Nephron progenitor cell (in vitro differentiated cells): ENCODE measurements at places on chromosomes 16 and 17.
A peak's percentile ranks its signal among the peaks of the same experiment; 100 is the strongest.

- H3K27me3 ChIP-seq: no peaks in the 10 kb centered on the region
- H3K4me3 ChIP-seq: no peak overlapping the region
- peaks cover 29% of the 10 kb centered on the region for H3K36me3 ChIP-seq
- H3K4me1 ChIP-seq: peaks cover 5% of the 10 kb centered on the region
Measured at GRCh38 chr17:79082311-79083190, 7.9 kb downstream of the ENGASE start.

DNA sequence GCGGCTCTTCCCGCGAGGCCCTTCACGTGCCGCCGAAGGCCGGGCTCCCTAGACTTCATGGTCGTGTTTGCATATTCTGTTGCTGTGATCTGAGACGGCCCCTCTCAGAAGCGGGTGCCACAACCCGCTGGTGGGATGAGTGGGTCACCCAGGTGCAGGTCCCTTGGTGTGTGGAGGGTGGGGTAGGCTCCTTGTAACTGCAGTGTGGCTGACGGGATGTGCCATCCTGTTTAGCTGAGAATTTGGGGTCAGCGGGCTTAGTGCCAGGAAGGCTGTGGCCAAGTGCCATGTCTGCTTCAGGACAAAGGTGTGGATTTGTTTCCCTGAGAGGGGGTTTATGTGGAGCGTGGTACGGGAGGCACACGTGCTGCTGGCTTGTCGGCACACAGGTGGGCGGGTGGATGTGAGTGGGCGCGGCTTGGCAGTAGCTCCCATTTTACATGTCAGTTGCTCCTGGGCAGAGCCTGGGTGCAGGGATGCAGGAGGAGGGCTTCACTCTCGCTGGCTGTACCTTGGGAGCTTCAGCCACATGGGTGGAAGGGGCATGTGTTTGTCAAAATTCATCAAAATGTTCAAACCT, 9.2 kb upstream of the WFIKKN1 start:
- no peak for DNase-seq
- H3K27ac ChIP-seq: peak overlapping the region; percentile 98
- H3K27me3 ChIP-seq: peaks cover 2% of the 10 kb centered on the region
- peak overlapping the region; percentile 22 for H3K4me3 ChIP-seq
- H3K36me3 ChIP-seq: peaks cover 3% of the 10 kb centered on the region

DNA sequence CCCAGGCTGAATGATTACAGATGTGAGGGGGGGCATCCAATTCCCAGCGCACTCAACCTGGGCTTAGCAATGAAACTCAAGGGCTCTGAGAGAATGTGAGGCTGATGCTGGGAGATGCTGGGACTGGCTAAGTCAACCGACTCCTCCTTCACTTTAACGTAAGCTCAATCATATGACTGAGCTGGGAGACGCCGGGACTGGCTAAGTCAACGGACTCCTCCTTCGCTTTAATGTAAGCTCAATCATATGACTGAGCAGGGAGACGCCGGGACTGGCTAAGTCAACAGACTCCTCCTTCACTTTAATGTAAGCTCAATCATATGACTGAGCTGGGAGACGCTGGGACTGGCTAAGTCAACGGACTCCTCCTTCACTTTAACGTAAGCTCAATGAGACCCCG, 179.4 kb downstream of the VPS53 start:
- peak overlapping the region; percentile 96 for H3K27ac ChIP-seq
- peaks cover 2% of the 10 kb centered on the region for H3K27me3 ChIP-seq
- no peak overlapping the region for H3K4me3 ChIP-seq
- no peak for DNase-seq
- H3K36me3 ChIP-seq: peaks cover 58% of the 10 kb centered on the region

GRCh38 chr16:71528257-71528656, 2.0 kb downstream of the CHST4 start:
- H3K27ac ChIP-seq: no peak overlapping the region
- H3K36me3 ChIP-seq: no peaks in the 10 kb centered on the region
- H3K27me3 ChIP-seq: peaks cover 45% of the 10 kb centered on the region
- no peak overlapping the region for H3K4me3 ChIP-seq

DNA sequence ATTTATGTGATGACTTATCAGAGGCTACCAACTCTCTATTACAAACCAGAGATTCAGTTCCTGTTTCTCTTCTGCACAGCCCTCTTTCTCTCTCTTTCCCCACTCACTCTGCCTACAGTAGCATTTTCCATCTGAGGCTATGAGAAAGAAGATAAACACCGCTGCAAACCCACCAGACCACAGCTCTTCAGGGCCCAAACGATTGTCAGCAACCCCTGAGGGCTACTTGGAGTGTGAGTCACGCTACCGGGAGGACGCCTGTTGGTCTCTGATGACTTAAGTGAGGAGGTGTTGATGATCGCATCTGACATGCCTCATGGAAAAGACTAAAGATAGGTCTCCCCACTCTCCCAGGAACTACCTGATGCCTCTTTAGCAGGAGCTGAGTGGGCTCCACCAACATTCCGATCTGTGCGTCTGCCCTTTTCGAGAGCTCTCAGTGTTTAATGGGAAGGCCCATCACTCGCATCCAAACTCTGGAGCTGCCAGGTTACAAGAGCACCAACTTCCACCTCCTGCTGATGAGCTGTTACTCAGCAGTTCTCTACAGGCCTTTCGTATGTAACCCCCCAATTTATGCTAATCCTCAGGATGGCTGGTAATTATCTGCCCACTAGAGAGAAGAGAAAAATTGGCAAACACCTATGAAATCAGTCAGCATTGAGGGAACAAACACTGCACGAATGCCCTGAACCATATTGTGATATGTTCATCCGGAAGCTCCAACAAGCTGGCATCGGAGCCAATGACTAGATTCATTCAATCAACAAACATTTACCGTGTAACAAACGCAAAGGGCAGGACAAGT, 9.2 kb downstream of the GRIN2A start:
- DNase-seq: no peak
- H3K4me1 ChIP-seq: no peaks in the 10 kb centered on the region
- no peak overlapping the region for H3K27ac ChIP-seq
- peaks cover 10% of the 10 kb centered on the region for H3K36me3 ChIP-seq
- H3K4me3 ChIP-seq: no peak overlapping the region
- peaks cover under 1% of the 10 kb centered on the region for H3K27me3 ChIP-seq

DNA sequence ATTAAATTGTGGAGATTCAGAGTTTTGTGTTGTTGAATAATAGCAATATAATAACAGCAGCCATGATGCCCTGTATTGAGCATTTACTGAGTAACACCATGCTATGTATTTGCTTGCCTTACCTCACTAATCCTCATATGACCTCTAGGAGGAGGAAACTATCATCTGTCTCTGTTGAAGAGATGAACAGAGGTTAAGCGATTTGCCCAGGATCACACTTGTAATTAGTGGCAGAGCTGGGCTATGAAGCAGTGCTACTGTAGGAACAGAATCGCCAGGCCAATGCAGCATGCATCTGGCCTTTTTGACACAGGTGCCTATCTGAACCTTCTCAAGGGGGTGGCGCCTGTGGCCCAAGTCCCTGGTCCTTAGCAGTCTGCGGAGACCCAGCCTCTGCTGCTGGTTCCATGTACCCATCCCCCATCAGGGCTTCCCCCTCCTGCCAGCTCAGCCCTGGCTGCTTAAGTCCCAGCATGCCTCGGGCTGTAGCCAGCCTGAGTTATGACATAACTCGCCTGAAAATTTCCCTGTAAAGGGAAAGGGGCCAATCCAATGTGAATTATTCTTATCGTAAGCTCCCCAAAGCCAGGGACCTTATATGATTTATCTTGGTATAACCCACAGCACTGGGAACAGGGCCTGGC, 50.4 kb upstream of the HS3ST2 start:
- H3K36me3 ChIP-seq: no peaks in the 10 kb centered on the region
- H3K27me3 ChIP-seq: peaks cover 8% of the 10 kb centered on the region
- DNase-seq: peak; percentile 6
- no peak overlapping the region for H3K4me3 ChIP-seq
- H3K4me1 ChIP-seq: peaks cover 6% of the 10 kb centered on the region

DNA sequence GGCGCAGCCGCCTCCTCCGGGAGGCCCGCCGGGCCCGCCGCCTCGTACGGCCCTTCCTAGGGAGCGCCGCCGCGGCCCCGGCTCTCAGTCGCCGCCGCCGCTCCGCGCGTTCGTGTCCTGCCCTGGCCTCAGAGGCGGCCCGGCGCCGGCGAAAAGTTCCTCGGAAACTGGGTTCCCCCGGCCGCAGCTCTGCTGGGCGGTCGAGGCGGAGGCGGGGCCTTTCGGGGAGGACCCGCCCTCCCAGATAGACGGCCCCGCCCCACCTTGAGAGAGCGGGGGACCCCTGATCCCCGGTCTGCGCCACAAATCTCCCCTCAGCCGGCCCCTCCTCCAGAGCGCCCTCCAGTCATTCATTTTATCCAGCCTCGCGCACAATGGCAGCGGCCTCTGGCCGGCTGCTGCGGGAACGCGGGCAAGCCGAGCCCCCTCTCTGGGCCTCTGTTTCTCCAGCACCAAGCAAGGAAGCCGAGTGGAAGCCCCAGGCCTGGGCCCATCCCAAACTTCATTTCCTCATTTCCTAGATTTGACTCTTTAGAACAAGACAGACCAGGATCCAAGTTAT, at the start of gene SREBF1:
Gene SREBF1 (minus strand): TSS at position 169 of the 562 bp plus-strand sequence. CDS start 169 bp downstream, outside the sequence.
- peak; percentile 78 for DNase-seq
- H3K27ac ChIP-seq: peak within 1 kb of the TSS; percentile 97
- H3K4me3 ChIP-seq: peak within 1 kb of the TSS; percentile 90

DNA sequence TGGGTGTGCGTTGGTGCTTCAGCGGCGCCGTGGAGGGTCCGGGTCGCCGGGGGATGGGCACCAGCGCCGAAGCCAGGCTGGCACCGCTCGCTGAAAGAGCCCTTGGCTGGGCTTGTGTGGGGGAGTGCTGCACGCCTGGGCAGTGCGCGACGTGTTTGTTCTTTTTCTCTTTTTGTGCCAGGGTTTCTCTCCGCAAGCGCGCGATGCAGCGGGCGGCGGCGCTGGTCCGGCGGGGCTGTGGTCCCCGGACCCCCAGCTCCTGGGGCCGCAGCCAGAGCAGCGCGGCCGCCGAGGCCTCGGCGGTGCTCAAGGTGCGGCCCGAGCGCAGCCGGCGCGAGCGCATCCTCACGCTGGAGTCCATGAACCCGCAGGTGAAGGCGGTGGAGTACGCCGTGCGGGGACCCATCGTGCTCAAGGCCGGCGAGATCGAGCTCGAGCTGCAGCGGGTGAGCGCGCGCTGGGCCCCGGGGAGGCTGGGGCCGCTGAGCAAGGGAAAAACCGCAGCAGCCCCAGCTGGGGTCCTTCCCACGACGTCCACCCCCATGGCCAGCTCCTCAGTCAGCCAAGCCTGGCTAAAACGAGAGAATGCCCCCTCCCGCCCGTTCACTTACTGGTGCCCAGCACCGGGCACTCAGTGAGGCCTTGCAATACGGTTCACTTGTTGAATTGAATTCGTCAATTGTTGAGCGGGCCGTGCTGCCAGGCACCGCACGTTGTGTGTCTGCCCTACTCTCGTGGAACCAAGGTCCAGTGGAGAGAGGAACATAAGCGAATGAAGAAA, 541 bp downstream of the GPT2 start:
- peaks cover 5% of the 10 kb centered on the region for H3K36me3 ChIP-seq
- DNase-seq: peak; percentile 42
- H3K27ac ChIP-seq: peak overlapping the region; percentile 38

DNA sequence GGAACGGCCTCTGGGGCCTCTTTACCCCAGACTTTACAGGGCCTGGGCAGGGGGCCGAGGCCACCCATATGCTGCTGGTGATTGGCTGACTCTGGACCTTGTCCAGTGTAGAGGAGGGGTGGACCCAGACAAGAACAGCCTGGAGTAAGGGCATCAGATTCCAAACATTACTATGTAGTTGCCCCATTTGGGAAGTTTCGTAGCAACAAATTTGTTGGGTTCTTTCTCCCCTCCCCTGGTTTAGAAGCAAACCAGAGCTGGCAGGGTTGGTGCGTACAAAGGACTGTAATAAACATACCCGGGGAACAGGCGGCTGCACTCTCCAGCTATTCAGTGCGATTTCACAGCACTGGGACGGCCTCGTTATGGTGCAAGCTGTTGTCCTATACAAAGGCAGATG, 145.5 kb downstream of the NTN1 start:
- no peak overlapping the region for H3K27ac ChIP-seq
- DNase-seq: no peak
- peaks cover 68% of the 10 kb centered on the region for H3K36me3 ChIP-seq
- H3K4me3 ChIP-seq: no peak overlapping the region
- H3K27me3 ChIP-seq: peaks cover 4% of the 10 kb centered on the region

DNA sequence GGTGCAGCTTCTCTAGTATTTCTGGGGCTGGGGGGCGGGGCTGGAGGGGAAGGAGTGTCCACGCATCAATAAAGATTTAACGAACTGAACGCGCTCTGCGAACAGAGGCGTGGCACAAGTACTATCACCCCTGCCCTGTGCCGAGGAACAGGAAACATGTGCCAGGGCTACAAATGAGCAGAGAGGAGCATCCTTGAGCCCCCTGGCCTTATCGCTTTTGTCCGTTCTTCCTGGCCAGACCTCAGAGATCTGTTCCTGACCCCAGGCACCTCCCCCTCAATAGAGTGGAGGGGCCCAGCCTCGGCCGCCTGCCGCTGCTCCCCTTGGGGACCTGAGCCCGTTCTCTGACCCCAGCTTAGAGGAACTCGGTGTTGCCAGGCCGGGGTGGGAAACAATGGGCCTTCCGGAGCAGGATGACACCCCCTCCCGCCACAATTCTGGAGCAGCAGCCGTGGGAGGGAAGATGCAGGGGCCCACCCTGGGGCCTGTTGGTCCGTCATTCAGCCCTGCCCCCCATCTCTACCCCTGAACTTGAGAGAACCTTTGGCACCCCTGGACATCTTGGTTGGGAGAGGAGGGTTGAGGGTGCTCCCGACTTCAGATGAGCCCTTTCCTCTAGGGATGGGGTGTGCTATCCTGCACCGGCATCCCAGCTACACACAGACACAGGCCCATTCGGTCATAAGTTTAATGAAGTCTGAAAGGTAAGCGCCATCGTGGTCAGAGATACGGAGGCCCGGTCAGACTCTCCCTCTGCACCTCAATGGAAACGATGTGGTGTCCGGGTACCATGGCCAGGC, 1.1 kb downstream of the NAA38 start:
- peaks cover 28% of the 10 kb centered on the region for H3K36me3 ChIP-seq
- peak; percentile 41 for DNase-seq
- no peak overlapping the region for H3K27ac ChIP-seq
- H3K4me3 ChIP-seq: no peak overlapping the region
- peaks cover 16% of the 10 kb centered on the region for H3K27me3 ChIP-seq

DNA sequence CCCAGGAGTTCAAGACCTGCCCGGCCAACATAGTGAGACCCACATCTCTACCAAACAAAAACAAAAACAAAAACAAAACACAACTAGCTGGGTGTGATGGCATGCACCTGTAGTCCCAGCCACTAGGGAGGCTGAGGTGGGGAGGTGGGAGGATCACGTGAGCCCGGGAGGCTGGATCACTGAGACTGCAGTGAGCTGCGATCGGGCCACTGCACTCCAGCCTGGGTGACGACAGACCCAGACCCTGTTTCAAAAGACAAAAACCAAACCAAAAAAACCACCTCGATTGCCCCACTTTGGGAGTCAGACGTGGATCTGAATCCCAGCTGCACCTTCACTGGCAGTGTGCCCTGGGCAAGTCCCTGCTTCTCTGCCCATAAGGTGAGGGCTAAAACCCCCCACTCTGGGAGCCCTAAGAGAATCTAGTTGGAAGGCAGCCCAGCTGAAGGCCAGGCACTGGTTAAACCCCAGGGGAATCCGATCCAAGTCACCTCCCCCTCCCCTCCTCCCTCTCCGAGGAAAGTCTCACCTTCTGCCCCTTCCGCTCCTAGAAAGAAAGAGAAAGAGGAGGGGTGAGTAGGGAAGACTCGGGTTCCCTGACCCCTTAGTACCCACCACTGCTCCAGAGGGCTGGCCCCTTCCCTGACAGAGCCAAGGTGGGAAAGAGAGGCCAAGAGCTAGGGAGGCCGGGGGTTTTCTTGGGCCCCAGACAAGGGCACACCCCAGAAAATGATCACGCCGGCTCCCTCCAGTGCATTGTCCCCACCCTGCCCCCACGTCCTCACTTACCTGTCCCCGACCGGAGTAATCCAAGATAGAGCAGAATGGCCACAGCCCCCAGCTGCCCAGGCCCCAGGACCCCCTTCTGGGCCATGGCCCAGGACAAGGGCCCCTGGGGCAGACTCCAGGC, 647 bp downstream of the PRSS8 start:
- DNase-seq: peak; percentile 28
- H3K4me3 ChIP-seq: peak overlapping the region; percentile 63
- H3K27me3 ChIP-seq: peaks cover 3% of the 10 kb centered on the region
- peaks cover 41% of the 10 kb centered on the region for H3K4me1 ChIP-seq
